KBM-7 (cell line): ENCODE measurements at places on chromosomes 12 and 14.
A peak's percentile ranks its signal among the peaks of the same experiment; 100 is the strongest.

DNA sequence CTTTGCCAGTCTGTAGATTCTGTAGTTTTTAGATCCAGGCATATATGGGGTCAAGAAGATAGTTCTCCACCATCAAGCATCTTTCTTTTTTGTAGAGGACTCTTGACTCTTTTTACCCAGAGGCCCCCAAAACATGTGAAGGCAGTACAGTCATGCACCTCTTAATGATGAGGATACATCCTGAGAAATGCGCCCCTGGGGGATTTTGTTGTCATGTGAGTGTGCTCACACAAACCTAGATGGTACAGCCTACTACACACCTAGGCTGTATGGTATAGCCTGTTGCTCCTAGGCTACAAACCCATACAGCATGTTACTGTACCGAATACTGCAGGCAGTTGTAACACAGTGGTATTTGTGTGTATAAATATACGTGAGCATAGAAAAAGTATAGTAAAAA lies 23.0 kb downstream of the EVL start:
- no peak for DNase-seq

- no peak for DNase-seq
Measured at GRCh38 chr12:122918827-122919226, 22.9 kb upstream of the VPS37B start.

DNA sequence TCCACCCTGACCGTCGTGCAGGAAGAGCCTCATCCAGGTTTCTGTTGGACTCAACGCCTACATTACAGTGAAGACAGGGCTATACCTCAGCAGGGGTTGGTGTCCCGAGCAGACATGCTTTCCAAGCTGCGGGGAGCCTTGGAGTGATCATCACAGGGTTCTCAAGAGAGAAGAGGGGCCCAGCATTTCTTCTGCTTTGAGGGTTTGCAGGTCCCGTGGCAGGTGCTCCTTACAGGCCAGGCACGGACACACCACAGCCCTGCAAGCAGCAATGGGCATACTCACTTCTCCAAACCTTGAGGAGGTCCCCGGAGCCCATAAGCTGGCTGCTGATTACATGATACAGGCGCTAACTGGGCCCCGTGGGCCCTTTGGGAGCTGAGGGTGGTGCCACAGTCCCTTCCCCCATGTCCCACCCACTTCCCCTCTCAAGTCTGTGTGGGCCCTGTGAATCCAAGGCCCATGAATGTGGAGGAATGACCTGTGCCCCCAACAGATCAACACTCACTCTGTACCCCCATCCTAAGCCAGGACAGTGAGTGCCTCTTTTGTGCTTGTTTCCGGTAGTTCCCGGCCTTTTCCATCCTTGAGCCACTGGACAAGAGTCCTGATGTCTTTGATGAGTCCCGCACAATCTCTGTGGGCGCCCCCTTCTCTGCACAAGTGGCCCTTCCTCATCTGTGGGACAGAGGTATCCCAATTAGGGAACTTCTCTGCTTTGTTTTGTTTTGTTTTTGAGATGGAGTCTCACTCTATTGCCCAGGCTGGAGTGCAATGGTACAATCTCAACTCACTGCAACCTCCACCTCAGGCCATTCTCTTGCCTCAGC lies 1.1 kb downstream of the AQP2 start:
- no peak for DNase-seq

- DNase-seq: no peak
Measured at GRCh38 chr12:110883251-110883650, 36.5 kb downstream of the CCDC63 start.

DNA sequence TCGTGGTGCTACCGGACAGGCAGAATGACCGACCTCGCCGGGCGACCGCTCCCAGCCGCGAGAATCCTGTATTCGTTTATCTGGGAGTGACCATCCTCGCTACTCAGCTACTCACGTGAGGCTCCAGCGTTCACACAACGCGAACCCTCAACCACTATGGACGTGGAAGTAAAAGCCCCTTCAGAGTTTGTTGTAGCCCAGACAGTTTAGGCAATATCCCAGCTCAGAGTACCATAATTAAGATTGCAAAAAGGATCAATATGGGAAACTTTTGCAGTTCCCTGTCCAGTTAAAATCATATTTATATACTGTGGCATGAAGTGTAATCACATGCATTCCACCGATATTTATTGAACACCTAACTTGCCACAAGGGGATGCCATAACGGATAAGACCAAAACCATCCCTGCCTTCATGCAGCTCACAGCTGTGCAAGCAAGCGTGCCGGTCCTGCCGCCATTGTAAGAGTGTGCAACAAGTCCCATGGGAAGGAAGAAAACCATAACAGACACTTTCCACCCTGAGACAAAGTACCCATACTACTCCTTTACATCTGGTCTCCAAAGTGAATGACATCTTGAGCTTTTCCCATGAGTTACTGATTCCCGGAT lies 938 bp upstream of the MAX start:
- peak; percentile 64 for DNase-seq

- DNase-seq: peak; percentile 28
Measured at GRCh38 chr14:75515629-75515996, 6.7 kb upstream of the BATF start.

DNA sequence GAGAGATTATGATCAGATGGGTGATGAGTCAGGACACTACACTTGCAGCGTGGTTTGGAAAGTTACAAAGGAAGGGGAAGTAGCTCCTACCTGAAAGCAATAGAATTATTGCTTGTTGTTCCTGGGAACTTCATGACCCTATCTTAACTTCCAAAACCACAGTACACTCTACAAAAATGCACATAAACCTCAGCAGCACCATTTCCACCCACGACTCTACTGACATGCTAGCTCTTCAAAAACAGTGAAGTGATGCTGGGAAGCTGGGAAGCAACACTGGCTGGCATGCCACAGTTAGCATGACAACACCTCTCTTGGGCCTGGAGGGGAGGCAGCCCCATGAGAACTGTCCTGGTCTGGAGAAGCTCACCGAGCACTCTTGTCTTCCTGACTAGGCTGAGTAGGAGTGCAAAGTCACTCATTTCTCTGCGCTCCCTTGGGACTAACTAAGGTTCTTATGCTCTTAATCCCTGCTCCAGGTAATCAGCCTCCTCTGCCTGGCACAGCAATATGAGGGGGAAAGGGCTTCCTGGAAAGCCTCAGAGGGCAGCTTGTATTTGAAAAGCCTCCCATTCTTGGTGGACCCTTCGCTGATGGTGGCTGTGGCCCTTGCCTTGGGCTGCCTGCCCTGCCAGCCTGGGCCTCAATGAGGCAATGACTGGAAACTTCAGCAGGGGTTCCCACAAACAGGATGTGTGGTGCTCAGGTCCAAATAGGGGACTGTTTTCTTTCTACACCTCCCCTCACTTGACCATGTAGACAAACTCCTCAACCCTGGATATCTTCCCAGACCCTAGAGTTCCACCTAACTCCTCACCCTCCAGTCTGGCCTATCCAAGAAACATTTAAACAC lies 1.2 kb downstream of the KRT3 start:
- DNase-seq: no peak

GRCh38 chr12:50533203-50533584 lies 28.4 kb downstream of the DIP2B start:
- DNase-seq: no peak

DNA sequence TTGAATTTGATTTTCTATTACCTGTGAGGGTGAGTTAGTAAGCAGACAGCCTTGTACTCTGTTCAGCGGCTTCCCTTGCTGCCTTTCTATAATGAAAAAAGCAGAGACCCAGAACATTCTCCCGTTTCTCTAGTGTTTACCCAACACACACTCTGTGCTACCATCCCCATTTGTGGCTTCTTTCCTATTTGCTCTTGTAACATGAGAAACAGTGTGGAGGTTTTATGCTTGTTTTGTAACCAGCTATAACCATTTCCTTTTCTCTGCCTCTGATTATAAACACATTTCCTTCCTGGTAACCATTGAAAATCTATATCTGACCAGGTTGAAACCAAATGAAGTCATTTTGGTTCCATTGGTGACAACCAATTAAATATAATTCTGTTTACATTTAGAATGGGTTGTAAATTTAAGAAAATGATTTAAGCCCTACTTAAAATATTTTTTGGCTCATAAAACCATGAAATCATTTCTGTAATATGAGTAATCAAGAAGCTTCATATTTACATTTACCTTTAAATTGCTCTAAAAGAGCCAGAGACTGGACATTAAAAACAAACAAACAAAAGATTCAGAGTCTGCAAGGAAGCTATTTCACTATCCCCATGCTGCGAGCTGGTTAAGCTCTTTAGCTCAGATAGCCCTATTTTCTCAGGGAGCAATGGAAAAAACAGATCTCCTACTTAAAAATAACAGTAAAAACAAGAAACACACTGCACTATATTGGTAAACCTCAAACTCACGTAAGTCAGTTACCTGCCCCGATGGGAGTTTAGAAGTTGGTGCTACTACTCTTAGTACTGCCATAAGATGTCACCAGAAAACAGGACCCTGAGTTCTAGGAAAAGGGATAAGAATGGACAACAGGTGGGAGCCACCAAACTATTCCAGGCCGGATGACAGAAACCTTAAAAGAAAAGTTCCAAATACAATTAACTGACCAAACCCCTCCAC lies 206.5 kb upstream of the EEA1 start:
- DNase-seq: peak; percentile 29

DNA sequence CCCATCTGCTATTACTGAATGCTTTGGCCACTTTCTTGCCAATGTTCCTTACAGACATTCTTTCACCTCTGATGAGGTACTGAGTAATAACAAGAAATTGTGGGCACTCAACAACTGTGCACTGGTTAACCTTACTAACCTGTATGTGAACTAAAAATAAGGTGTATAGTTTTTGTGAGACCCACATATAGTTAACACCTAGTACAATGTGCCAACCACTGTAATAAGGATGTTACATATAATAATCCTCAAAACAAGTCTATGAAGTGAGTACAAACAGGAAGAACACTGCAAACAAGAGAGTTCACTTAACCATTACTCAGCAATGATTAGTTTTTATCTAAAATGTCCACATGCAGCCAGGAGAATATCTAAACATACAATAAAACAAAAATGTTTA lies 4.5 kb downstream of the DDHD1 start:
- no peak for DNase-seq

DNA sequence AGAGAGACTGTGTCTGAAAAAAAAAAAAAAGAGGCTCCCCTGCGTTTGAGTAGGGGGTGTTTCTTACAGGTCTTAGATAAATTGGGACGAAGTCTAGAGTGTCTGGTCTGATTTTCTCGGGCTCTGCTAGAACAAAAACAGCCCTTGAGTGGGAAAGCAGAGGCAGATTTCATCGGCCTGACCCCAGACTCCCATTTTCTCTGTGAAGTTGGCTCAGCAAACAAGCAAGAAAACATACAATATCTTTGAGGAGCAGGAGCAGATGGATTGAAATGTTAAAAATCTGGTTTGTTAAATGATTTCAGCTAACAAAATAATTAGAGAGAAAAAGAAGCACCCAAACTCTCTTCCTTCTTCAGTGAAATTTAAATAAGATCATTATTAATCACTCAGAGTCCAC lies 44.1 kb downstream of the DERA start:
- DNase-seq: no peak

DNA sequence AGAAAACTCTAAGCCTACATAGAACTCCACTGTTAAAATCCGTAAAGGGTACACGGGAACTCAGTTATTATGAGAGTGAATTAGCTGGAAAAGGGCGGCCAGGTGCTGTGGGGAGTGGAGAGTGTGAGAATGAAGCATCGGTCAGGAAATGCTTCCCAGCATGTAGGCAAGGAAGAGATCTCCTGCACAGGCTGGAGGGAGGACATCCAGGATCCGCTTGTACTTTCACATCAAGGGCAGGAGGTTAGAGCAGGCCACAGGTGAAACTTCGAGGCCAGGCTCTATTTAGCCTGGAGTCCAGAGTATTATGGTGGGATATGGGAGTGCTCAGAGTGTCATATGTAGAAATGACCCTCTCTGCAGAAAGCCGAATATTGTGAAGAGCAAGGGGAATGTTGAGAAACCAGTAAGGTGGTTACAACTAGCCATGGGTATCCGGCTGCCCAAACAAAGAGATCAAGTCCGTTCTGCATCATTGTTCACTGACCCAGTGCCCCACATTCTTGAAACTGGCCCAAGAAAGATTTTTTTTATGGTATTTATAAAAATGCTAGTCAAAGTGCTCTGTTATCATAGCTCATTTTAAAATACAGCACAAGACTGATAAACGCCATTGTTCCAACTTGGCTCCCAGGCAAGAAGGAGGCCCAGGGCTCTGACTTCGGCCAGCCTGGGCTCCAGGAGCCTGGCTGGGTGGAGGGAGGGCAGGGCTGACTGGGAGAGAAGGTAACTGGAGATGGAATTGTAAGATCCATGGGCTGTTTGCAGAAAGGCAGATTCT lies 79.4 kb upstream of the HIF1A start:
- no peak for DNase-seq

GRCh38 chr14:79016828-79017505 lies 846.8 kb downstream of the NRXN3 start:
- DNase-seq: no peak

GRCh38 chr14:60349663-60350365 lies 100.8 kb downstream of the PPM1A start:
- DNase-seq: peak; percentile 50
